NCI-H460 (cell line): ENCODE measurements at places on chromosomes 2 and 18.
A peak's percentile ranks its signal among the peaks of the same experiment; 100 is the strongest.

GRCh38 chr2:212726403-212726802 is 187.8 kb upstream of the ERBB4 start:
- DNase-seq, result no peak

GRCh38 chr18:61609131-61609530 is 275.9 kb downstream of the CDH20 start:
- no peak for DNase-seq

DNA sequence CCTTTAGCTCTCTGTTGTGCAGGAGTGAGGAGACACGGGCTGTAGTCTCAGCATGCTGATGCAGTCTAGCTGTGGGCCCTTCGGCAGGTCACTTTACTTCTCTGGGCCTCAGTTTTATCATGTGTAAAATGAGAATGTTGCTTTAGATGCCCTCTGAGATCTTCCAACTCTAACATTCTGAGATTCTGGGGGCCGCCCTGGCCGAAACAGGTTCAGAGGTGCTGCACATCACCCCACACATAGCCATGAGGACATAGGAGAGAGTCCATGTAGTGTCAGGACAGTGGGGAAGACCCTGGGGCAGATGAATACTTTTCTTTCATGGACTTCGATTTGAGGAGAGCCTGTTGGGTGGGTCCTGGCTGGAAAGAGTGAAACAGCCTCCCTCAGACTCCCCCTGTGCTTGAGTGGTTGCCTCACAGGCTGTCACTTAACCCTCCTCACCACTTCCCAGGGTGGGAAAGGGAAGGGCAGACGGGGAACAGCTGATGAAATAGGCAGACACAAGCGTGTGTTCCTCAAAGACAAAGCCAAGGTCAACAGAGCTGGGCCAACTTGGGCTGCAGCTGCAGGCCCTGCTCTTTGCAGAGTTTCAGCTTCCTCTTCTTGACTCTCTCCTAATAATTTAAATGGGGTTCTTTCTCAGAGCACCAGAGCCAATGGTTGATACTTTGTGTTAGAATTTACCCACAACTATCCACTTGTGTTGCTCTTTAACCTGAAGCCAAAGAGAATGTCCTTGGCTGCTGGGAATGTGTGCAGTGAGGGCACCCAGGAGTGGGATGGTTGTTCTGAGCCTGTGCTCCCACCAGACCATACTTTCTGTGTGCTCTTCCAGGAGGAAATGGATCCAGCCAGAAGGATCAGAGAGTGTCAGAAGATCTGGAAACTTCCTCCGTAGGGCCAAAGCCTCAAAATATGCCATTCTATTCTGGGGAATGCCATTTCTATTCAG is 14.7 kb upstream of the MRPL33 start:
- DNase-seq, result no peak

- no peak for DNase-seq
Measured at GRCh38 chr18:52813635-52814416, 473.8 kb downstream of the DCC start.

DNA sequence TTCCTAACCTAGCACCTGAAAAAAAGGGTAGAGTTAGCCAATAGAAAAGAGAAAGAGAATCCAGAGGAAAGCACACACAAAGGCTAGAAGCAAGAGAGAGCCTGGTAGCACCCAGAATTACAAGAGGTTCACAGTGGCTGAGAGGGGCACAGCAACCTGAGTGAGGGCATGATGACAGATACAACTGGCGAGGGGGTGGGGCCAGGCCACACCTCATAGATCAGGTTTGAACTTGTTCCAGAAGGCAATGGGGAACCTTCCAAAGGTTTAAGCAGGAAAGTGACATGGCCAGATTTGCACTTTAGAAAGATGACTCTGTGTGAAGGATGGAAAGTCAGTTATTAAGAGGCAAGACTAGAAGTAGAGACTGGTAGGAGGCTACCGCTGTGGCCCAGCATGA is 148.0 kb downstream of the TTC32 start:
- DNase-seq, result no peak

DNA sequence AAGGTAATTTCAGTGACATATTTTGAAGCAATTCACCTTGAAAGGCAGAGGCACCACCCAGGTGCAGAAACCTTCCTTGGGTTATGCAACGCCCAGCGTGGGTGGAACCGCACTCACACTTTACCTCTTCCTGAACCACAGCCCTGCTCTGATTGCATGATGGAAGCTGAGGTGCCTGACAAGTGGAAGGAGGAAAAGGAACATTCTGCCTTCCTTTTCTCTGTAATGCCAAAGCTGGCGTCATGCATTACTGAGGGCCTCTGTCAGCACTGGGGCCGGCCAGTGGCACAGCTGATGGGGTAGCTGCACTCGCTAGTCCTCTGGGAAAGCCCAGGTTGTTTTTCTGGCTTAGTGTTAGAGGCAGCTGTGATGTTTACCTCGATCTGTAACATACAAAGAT is 266.5 kb downstream of the NEDD4L start:
- DNase-seq, result no peak

GRCh38 chr2:7703048-7703447 is 785.8 kb downstream of the RNF144A start:
- DNase-seq, result no peak

DNA sequence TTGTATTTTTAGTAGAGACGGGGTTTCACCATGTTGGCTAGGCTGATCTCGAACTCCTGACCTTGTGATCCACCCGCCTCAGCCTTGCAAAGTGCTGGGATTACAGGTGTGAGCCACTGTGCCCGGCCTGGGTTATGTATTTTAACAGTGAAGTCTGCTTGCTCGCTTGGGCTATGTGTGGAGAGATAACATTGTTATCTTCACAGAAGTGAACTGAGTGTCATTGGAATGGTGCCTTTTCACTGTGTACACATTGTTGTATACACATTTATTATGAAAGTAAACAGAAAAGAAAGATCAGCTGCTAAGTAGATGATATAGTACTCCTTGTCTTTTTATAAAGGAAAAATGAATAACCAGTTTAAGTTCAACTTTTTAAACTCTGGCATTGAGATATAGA is 30.4 kb downstream of the RNF138 start:
- no peak for DNase-seq

GRCh38 chr2:26245231-26245732 is 543 bp downstream of the HADHB start:
- DNase-seq, result no peak

DNA sequence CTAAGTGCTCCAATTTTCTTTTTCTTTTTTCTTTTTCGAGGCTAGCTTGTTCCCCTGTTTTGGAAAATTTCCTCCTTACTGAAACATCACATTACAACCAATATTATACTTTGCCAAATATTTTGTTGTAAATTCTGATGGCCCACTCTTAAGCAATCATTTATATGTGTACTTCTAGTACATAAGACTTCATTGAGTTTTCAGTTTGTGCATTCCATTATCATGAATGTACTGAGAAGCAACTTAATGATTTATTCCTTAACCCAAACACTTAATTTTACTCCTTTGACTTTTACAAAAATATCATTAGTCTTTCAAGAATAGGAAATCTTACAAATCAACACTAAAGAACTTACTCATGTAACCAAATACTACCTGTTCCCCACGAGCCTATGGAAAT is 242.4 kb downstream of the ARHGAP15 start:
- no peak for DNase-seq

DNA sequence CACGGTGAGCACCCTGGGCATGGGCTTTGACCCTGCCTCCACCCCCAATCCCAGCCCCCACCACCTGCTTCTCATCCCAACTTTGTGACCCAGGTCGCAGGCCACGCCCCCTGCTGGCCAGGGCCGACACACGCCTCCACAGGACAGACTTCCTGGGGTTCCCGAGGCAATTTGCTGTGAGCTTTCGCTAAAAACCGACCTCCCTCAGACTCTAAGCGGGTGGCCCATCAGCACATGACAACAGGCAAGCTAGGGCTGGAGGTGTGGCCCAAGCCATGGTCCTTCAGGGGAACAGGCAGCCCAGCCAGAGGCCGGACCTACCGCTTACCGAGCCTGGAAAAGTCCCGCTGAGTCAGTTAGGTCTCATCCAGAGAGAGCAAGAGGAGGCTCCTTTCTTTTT is 31.9 kb downstream of the C1QL2 start:
- DNase-seq, result peak; percentile 13
